Breast epithelium (tissue), 4 donors: ENCODE measurements at places on chromosomes 2 and 18. TPM values are rescaled to one million over a fixed set of nuclear protein-coding genes. Genes with fewer than 3 reads are reported as not detected.

Gene TLX2
- total RNA-seq: not detected

Gene CACNB4
- 1.6 TPM for total RNA-seq

Gene ERBB4
- total RNA-seq: 1.6 TPM

Gene RAB27B
- 1.1 TPM for total RNA-seq

Gene FBXO48
- 0.98 TPM for total RNA-seq

Gene STEAP3
- 52.2 TPM for total RNA-seq

Gene POTEF
- total RNA-seq: 3.3 TPM

- H3K4me3 ChIP-seq: no peak overlapping the region
- no peaks in the 10 kb centered on the region for H3K4me1 ChIP-seq
- no peaks in the 10 kb centered on the region for H3K27me3 ChIP-seq
- H3K36me3 ChIP-seq: no peaks in the 10 kb centered on the region
- no peak overlapping the region for H3K27ac ChIP-seq
Measured at GRCh38 chr2:221289389-221289788, 282.7 kb downstream of the EPHA4 start.

GRCh38 chr2:227607941-227608340 is 6.7 kb downstream of the SCYGR3 start:
- no peaks in the 10 kb centered on the region for H3K36me3 ChIP-seq
- no peak overlapping the region for H3K27ac ChIP-seq
- no peak for DNase-seq
- H3K4me3 ChIP-seq: no peak overlapping the region

GRCh38 chr2:195514365-195514764 is 142.7 kb upstream of the SLC39A10 start:
- no peak for DNase-seq
- H3K4me1 ChIP-seq: no peaks in the 10 kb centered on the region
- H3K36me3 ChIP-seq: no peaks in the 10 kb centered on the region
- no peak overlapping the region for H3K27ac ChIP-seq
- no peaks in the 10 kb centered on the region for H3K27me3 ChIP-seq
- H3K4me3 ChIP-seq: no peak overlapping the region

- no peaks in the 10 kb centered on the region for H3K4me1 ChIP-seq
- no peak overlapping the region for H3K4me3 ChIP-seq
- DNase-seq: peak; percentile 32
- no peaks in the 10 kb centered on the region for H3K27me3 ChIP-seq
Measured at GRCh38 chr18:24799720-24800119, 339.3 kb downstream of the HRH4 start.

DNA sequence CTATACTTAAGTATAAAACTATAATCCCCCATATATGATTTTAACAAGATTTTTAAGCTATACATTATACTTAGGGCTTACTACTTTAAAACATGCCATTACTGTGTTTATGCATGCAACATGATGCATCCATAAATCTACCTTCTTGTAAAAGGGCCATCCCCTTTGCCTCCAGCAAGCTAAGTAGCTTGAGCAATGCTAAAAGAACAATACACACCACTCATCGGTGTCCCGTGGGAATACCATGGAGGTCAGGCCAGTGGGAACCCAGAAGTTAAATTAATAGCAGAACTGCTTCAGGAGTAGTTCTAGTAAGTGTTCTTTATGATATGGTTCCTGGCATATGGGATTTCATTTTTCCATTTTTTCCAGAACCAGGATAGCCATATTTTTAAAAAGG is 37.8 kb downstream of the SH3RF3 start:
- H3K36me3 ChIP-seq: no peaks in the 10 kb centered on the region
- H3K4me1 ChIP-seq: peaks cover 6% of the 10 kb centered on the region
- no peak overlapping the region for H3K27ac ChIP-seq
- H3K27me3 ChIP-seq: no peaks in the 10 kb centered on the region

DNA sequence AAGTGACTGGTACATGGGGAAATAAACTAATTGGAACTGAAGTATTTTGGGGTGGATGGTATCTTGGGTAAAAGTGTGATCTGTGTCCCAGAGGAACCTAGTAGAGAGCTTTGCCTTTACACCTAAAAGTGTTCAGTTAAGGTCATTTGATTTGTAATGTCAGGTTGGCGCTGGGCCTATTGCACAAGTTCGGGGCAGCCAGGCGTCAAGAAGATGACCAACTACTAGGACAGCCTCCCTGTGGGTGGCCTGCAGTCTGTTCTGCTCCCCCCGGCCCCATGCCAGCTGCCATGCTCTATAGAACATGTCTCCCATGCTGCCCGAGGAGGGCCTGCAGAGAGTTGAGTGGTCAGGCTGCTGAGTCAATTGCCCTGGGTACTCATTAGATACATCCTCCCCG is 10.1 kb downstream of the RRM2 start:
- H3K27ac ChIP-seq: no peak overlapping the region
- H3K27me3 ChIP-seq: no peaks in the 10 kb centered on the region
- no peak for DNase-seq
- no peaks in the 10 kb centered on the region for H3K36me3 ChIP-seq
- no peak overlapping the region for H3K4me3 ChIP-seq
- H3K4me1 ChIP-seq: no peaks in the 10 kb centered on the region

- DNase-seq: no peak
- H3K4me1 ChIP-seq: no peaks in the 10 kb centered on the region
- H3K36me3 ChIP-seq: no peaks in the 10 kb centered on the region
- H3K4me3 ChIP-seq: no peak overlapping the region
Measured at GRCh38 chr2:230328155-230328458, 1.1 kb downstream of the SP140L start.

GRCh38 chr2:240560084-240560479 is at the start of gene DUSP28:
DUSP28 (plus strand) TSS chr2:240560357; CDS start chr2:240560685, 328 bp downstream.
- H3K27ac ChIP-seq: peak within 1 kb of the TSS; percentile 100
- H3K4me3 ChIP-seq: peak within 1 kb of the TSS; percentile 90
- H3K27me3 ChIP-seq: no peaks in the 10 kb centered on the region
- H3K4me1 ChIP-seq: peaks cover 10% of the 10 kb centered on the region
- DNase-seq: peak; percentile 91
- no peaks in the 10 kb centered on the region for H3K36me3 ChIP-seq

DNA sequence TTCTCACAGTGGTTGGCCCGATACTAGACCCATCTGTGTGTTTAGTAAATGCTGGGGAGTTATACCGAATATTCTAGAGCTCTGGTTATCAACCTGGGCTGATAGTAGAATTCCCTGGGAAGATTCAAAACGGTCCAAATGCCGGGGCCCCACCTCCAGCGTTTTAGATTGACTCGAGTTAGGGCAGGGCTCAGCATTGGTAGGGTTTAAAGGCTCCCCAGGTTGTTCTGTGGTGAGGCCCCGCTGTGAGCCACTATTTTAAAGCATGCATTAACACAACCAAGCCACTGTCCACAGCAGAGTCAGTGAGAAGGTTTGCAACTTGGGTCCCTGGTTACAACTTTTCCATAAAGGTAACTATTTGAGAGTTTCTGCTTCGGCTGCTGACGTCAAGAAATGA is 73.6 kb downstream of the DYSF start:
- DNase-seq: peak; percentile 14
- no peaks in the 10 kb centered on the region for H3K4me1 ChIP-seq
- peaks cover 6% of the 10 kb centered on the region for H3K27me3 ChIP-seq

GRCh38 chr2:196827356-196827755 is 18.2 kb upstream of the C2orf66 start:
- no peak overlapping the region for H3K27ac ChIP-seq
- H3K4me3 ChIP-seq: no peak overlapping the region
- DNase-seq: no peak

- H3K4me1 ChIP-seq: no peaks in the 10 kb centered on the region
- H3K4me3 ChIP-seq: peak within 1 kb of the TSS; percentile 87
- no peaks in the 10 kb centered on the region for H3K36me3 ChIP-seq
- H3K27me3 ChIP-seq: no peaks in the 10 kb centered on the region
Measured at GRCh38 chr2:19989667-19990415, at the start of gene WDR35. WDR35 (minus strand) TSS chr2:19990105; CDS start chr2:19990015, 90 bp downstream.

DNA sequence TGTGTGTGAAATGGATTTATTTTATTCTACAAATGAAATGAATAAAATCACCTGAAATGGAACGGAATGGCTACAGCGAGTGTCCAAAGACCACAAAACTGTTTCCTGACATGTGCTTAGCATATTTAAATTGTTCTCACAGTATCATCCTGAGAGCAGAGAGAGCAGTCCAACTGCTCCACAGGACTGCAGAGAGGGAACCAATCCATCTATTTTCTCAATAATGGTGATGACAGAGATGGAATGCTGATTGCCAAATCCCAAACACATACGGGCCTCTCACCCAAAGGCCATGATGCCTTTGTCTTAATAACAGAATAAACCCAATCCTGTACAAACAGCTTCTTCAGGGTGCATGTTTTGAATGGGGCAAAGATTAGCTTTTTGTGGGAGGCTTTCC is 41.1 kb downstream of the STAT1 start:
- no peak overlapping the region for H3K4me3 ChIP-seq
- H3K27me3 ChIP-seq: no peaks in the 10 kb centered on the region
- no peak for DNase-seq
- H3K36me3 ChIP-seq: peaks cover 3% of the 10 kb centered on the region
- no peak overlapping the region for H3K27ac ChIP-seq

DNA sequence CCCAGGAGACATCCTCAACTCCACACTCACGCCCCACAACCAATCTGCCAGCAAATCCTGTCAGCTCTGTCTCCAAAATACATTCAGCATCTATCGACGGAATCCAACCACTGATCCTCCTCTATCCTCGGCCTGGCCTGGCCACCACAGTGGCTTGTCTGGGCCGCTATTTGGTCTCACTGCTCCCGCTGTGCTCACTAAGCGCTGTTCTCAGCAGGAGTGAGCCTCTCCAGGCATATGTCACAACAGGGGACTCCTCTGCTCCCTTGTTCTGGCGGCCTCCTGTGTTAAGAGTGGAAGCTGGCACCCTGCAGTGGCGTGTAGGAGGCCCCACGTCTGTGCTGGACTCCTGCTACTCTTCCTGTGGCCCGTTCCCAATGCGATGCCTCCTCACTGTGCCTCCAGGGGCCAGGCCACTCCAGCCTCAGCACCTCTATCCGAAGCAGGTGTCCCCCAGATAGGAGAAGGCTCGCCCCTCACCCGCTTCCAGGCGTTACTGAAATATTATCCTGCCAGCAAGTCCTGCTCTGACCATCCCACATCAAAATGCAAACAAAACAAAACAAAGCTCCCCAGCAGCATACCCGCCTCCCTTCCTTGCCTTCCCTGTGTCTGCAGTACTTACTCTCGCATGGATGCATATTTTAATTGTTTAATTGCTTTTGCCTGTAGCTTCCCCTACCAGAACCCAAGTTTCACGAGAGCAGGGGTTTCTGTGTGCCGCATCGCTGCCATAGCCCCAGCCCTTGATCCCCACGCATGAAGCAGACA is 39.9 kb downstream of the CENPO start:
- no peaks in the 10 kb centered on the region for H3K4me1 ChIP-seq
- H3K36me3 ChIP-seq: peaks cover 6% of the 10 kb centered on the region
- H3K27me3 ChIP-seq: no peaks in the 10 kb centered on the region
- no peak overlapping the region for H3K27ac ChIP-seq
- DNase-seq: no peak

- H3K36me3 ChIP-seq: no peaks in the 10 kb centered on the region
- H3K4me3 ChIP-seq: no peak overlapping the region
- no peaks in the 10 kb centered on the region for H3K27me3 ChIP-seq
- no peak for DNase-seq
- no peaks in the 10 kb centered on the region for H3K4me1 ChIP-seq
Measured at GRCh38 chr18:69097349-69097748, 299.5 kb downstream of the CCDC102B start.

- no peak overlapping the region for H3K4me3 ChIP-seq
- no peaks in the 10 kb centered on the region for H3K27me3 ChIP-seq
- no peak overlapping the region for H3K27ac ChIP-seq
- no peak for DNase-seq
Measured at GRCh38 chr2:227322530-227323205, 2.4 kb upstream of the MFF start.
